ENCODE measurements at places on chromosomes 11 and 22.

DNA sequence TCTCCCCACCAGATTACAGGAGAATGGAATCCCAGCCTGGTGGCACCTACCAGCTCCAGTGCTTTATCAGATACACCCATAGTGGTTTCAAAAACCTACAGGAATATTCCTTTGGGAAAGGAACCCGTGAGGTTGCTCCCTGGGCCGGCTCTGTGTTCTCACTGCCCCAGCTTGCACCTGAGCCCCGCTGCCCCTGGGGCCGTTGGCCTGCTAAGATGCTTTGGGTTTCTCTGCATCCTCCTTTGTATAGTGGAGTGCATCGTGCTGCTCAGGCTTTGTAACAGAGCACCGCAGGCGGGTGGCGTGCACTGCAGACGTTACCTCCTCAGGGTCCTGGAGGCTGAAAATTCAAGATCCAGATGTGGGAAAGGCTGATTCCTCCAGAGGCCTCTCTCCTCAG is 414.1 kb downstream of the BRD1 start:
- no peak for DNase-seq

DNA sequence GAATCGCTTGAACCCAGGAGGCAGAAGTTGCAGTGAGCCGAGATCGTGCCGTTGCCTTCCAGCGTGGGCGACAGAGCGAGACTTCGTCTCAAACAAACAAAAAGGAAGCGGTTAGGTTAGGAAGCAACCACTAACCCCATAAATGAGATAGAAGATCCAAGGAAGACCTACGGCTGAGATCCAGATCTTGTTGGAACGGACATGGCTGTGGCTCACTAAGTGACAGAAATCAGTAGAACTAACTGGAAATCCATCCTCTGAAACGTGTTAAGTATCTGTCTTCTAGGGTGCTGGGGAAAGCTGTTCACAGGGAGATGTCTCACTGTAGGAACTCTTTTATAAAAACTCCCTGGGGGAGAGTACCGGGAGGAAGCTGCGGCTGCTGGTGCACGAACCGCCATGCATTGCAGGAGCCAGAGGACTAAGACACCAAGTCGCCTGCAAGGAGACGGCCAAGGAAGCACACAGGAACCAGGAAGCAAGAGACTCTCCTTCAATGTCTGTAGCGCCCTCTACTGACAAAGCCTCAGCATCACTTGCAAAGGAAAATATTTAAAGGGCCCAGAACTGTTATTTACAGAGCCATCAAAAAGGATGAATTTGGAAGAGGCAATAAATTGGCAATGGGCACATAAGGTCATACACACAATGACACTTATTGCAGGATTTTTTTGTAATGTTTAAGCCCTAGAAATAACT is 16.9 kb upstream of the SPTY2D1 start:
- peak; percentile 24 for DNase-seq

- DNase-seq, result peak; percentile 31
Observed at GRCh38 chr11:113796663-113797259, 17.2 kb downstream of the CLDN25 start.

DNA sequence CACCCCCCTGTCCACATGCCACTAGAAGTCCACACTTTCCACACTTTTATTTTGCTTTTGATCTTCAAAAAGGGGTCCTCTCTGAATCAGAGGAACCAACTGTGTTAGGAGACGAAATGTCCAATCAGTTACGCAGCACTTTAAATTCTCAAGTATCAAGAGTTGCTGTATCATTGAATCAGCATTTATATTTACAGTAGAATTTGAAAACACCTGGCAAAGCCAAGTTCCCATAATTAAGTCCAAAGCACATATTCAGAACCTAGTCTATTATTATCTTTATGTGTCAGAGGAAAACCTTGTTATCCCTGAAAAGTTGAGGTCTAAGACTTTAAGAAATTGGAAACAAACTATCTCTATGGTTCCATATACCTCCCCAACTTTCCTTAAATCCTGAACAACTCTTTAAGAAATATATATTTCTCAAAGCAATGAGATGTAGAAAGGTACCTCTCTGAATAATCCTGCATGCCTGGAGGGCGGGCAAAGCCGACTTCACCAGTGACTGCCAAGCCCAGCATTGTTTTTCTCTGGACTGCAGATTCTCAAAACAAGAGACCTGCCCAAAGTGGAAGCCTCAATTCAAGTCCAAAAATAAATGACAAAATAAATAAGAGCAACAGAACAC is 75.9 kb upstream of the ARFGAP3 start:
- DNase-seq, result no peak

DNA sequence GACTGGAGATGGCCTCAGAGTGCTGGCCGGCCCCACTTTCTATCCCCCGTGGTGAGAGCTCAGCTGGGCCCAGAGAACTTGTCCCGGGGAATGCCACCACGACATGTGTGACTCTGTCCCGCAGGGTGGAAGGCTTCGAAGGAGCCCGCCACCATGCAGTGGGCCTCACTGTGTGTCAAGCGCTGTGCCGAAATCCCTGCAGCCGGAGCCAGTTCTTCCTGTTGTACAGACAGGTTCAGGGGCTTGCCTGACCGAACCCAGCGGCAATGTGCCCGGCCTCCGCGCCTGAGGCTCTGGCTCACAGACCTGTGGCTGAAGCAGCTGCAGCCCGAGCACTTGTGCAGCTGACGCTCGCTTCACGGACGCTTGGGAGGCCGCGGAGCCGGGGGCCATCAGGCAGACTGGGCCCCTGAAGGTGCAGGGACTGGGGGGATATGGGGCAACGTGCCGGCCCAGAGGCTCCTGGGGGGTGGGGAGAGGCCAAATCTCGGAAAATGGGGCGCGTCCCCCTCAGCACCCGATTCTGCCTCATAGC is 650 bp downstream of the PPM1F start:
- peak; percentile 43 for DNase-seq

DNA sequence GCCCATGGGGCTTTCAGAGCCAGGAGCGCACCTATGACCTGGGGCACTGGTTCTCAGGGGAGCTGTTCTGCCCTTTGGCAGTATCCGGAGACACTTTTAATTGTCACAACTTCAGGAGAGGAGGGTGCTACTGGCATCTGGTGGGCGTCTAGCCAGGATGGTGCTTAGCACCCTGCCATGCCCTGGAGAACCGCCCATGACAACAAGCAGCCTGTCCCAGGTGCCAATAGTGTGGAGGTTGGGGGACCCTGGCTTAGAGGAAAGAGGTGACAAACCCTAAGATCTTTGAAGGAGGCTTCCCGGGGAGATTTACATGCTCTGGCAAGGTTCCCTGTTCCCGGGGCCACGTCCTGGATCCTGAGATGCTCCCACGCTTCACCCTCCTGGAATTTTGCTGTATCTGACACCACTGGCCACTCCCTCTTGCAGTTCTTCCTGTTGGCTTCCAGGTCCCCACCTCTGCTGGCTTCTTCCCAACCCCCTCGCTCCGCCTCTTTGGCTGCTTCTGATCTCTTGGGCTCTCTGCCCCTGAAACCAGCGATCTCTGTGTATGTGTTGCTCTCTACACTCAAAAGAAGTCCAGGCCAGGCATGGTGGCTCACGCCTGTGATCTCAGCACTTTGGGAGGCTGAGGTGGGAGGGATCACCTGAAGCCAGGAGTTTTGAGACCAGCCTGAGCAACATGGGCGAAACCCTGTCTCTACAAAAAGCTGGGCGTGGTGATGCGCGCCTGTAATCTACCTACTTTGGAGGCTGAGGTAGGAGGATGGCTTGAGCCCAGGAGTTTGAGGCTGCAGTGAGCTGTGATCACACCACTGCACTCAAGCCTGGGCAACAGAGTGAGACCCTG is 31.1 kb downstream of the FADS3 start:
- DNase-seq, result peak; percentile 50

- DNase-seq, result no peak
Observed at GRCh38 chr11:112537846-112538330, 277.2 kb upstream of the PLET1 start.

GRCh38 chr22:36757668-36758211 is 18.2 kb downstream of the IFT27 start:
- peak; percentile 33 for DNase-seq

- DNase-seq, result no peak
Observed at GRCh38 chr11:119179342-119179741, 5.9 kb upstream of the NHERF4 start.

- no peak for DNase-seq
Observed at GRCh38 chr11:86034710-86035109, 34.2 kb downstream of the PICALM start.

- DNase-seq, result no peak
Observed at GRCh38 chr22:22879675-22880155, 7.9 kb upstream of the IGLL5 start.

- DNase-seq, result no peak
Observed at GRCh38 chr11:63666874-63667273, 4.3 kb downstream of the ATL3 start.

- no peak for DNase-seq
Observed at GRCh38 chr11:34825315-34825669, 90.9 kb downstream of the APIP start.

- peak; percentile 56 for DNase-seq
Observed at GRCh38 chr11:66429983-66430602, 8.6 kb downstream of the MRPL11 start.

DNA sequence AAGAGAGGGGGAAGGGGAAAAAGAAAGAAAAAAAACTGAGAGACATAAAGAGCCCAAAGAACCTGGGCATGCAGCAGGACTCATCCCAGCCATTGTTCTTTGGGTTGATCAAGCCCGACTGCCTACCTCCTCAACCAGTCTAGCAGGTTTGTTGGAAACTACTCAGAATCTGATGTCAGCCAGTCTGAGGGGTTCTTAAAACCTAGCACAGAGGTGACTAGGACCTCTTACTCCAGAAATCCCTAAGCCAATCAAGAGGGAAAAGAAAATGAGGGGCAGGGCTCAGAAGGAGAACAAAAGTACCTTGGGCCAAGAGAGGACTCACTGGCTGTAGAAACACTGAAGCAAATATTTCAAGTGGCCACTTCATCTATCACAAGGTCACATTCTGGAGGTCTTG is 228.0 kb downstream of the AASDHPPT start:
- DNase-seq, result no peak

DNA sequence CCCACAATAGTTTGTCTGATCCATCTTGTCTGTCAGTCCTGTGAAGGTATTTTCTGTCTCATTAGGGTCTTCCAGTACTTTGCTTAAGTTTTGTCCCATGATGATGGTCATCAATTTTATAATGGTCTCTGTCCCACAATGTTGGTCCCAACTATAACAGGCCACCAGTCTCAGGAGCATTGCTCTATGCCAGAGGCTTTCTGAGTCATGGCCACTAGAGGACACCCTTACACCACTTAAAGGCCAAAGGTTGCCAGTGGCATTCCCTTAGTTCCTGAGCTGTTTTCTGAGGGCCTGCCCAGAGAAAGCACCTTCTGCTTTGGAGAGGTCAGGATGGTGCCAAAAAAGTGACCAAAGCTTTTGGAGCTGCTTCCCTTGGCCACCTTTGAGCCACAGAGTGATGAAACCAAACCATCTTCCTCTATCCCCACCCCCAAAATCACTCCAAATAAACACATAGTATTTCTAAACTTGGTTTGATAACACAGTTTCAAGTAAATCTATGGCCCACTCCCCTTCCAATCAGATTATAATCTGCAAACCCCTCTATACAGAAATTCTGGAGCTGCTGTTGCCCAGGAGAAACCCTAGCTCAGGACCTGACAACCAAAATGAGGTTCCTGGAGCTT is 19.3 kb downstream of the EIF3F start:
- peak; percentile 47 for DNase-seq

DNA sequence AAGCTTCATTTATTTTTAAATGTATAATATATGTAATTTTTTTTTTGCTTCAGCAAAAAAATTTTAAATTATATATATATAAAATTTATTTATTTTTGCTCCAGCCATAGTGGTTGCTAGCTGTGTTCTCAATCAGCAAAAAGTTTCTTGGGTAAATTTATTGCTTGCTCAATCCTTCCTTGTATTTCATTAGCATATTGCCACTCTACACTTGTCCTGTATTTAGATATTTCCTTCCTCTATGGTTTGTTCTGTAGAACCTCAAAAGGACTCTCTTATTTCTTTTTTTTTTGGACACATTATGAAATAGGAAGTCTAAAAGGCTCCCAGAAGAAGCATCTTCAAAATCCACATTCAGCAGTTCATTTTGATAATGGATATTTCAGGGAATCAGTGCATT is 2.3 kb downstream of the PTPRJ start:
- DNase-seq, result no peak

- DNase-seq, result no peak
Observed at GRCh38 chr11:98600786-98601773, 419.7 kb upstream of the CNTN5 start.

GRCh38 chr11:115497303-115497702 is 6.9 kb downstream of the CADM1 start:
- DNase-seq, result no peak

GRCh38 chr22:36982136-36982535 is 37.1 kb downstream of the TST start:
- no peak for DNase-seq

DNA sequence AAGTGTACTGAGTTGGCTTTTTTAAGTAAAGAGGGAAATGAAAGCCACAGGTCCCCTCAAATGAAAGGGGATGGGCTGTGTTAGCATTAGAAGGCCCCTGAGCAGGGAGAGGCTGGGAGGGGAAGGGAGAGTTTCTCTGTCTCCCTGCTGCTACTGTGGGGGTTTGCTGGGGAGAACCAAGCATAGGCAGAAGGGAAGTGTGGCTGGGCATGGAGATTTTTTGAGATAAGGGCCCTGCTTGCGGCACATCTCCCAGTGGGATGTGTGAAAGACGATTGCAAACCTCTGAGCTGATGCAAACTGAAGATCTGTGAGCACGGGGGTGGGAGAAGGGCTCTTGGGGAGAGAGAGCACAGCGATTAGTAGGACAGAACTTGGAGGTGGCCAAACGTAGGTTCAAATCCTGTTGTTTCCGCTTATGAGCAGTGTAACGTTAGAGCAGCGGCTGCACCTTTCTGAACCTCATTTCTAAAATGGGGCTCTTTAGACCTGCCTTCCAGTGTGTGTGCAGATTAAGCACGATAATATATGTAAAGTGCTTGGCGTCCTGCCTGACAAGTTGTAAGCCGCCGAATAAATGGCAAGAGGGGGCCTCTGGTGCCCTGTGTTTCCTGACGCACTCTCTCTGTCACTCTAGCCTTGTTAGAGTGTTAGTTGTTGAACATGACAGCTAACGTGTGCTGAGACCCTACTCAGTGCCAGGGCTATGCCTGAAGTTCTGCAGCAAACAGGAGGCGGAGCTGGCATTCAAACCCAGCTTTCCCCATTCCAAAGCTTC is 122.3 kb downstream of the GRIK4 start:
- no peak for DNase-seq

GRCh38 chr11:35944503-35945136 is 758 bp downstream of the LDLRAD3 start:
- peak; percentile 68 for DNase-seq

DNA sequence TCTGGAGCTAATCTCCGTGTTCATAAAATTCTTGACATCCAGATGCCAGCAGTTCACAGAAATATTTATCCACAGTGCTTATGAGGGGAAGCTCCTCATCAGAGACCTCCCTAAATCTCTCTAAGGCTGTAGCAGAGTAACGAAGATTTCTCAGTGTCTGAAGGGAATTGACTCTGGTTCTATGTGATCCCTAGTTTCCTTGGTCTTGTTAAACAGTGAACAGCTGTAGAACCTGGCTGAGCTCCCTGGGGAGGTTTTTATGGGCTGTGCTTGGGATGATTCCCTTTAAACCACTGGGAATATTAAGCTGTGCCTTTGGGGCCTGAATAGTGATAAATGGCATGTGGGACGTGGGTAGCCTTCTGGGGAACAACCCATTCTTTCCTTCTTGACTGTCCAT is 43.7 kb upstream of the ARHGAP20 start:
- no peak for DNase-seq
